ENCODE measurements at places on chromosomes 5 and 9. TPM values are rescaled to one million over a fixed set of nuclear protein-coding genes. Genes with fewer than 3 reads are reported as not detected.

IFNA2 gene
- polyA plus RNA-seq: not detected

GRCh38 chr5:76813982-76814562, 4.8 kb upstream of the F2RL1 start:
- DNase-seq: no peak

DNA sequence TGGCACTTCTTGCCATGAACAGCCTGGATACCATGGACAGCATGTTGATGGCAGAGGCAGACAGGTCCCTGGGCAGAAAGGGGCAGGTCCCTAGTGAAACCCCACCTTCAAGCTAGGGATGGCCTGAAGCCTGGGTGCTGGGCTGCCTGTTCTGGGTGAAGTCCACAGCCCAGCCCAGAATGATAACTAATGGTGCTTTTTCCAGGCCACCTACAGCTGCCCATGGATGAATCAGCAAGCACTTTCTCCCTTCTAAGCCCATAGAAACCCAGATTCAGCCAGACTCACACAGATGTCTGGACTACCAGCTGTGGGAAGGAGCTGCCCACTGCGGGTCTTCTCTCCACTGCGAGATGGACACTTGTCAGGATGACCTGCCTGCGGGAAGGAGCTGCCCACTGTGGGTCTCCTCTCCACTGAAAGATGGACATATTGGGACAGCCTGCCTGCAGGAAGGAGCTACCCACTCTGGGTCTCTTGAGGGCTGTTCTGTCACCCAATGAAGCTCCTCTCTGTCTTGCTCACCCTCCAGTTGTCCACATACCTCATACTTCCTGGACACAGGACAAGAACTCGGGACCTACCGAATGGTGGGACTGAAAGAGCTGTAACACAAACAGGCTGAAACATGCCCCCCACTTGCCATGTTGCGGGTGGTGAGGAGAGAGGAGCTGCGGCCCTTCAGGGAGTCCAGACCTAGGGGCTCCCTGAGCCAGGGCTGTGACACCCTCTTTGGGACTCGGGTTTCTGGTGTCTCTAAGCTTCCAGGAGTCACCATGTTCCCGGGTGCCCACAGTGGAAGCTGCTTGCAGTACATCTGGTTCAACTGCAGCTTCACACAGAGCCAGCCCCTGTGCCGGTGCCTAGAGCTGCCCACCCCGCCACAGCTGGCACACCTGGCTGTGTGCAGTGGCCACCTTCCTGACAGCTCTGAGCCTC, 60.7 kb upstream of the SYNPO start:
- no peak for DNase-seq

SPINK6 gene
- polyA plus RNA-seq: not detected

GRCh38 chr5:107359916-107360234, 310.9 kb downstream of the EFNA5 start:
- DNase-seq: no peak

- no peak for DNase-seq
These were observed 158.0 kb downstream of the DMRT2 start for GRCh38 chr9:1208157-1208556.

- DNase-seq: no peak
These were observed 87.4 kb upstream of the LHFPL2 start for GRCh38 chr5:78735834-78736463.

PIP5K1B gene
- 4.1 TPM for polyA plus RNA-seq

- DNase-seq: no peak
These were observed 141.0 kb downstream of the AGTPBP1 start for GRCh38 chr9:85600675-85601263.

GRCh38 chr9:97388721-97389238, 23.1 kb upstream of the TDRD7 start:
- DNase-seq: no peak

BAAT gene
- polyA plus RNA-seq: 1.2 TPM

DNA sequence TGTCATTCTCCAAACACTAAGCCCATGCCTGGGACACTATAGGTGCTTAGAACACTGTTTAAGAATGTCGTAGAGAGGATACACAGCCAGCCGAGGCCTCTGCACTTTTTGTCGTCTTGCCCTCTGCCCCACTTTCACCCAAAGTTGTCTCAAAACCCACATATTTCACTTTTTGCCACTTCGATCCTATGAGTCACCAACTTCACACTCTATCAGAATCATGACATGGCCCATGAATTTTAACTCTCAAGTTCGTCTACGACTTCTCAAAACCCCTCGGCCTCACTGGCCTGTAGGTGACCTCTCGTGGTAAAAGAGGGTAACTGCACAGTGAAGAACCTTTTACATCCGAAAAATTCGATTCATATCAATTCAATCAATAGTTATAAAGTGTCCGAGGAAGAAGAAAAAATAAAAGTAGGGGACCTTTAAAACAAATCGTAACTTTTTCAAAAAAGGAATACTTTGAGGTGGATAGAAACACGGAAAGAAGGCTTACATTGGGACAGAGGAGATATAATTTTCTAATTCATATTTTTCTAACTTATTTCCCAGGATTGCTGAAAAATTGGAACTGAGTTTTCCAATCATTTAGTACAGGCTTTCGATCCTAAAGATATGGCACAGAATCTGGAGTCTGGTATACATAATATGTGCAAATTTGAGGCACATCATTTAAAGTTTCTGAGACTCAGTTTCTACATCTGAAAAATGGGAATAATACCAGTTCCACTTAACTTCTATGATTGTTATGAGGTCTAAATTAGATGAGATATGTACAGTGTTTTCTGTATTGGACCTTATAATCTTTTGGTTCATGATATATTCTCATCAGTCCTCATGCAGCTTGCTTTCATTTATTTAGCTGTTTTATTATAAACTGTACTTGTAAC, 122.6 kb downstream of the APBA1 start:
- no peak for DNase-seq

- DNase-seq: no peak
These were observed 58.1 kb upstream of the SV2C start for GRCh38 chr5:76025069-76025468.

ENDOG gene
- polyA plus RNA-seq: 2.7 TPM

ACTBL2 gene
- polyA plus RNA-seq: not detected

- DNase-seq: no peak
These were observed 111.0 kb downstream of the MED27 start for GRCh38 chr9:131968632-131969031.

GRCh38 chr9:131608493-131609037, 63.2 kb downstream of the PRRT1B start:
- peak; percentile 85 for DNase-seq

- no peak for DNase-seq
These were observed 156.6 kb downstream of the MPDZ start for GRCh38 chr9:13122756-13123369.

DNA sequence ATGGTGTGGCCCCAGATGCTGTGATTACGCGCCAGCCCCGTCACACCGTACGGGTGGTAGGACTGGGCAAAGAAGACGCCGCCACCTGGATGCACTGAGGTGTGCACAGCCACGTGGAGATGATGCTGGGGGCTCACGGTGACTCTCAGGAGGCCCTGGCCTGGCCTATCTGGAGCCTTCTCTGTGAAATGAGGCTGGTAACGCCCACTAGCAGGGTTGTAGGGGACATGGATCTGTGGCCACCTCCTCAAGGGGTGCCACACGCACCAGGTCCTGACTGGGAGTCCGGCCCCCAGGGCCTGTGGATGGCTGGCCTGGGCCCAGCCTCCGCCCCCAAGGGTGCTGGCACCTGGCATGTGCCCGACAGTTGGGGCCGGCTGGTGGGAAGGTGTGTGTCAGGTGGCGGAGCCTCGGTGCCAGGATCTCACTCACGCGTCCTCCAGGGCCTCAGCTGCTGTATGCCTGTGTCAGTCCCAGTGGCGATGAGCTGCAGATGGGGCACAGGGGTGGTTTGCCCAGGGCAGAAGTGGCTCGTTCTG, 32.4 kb downstream of the NEK6 start:
- DNase-seq: no peak
